ENCODE measurements at places on chromosomes 3 and 15.

DNA sequence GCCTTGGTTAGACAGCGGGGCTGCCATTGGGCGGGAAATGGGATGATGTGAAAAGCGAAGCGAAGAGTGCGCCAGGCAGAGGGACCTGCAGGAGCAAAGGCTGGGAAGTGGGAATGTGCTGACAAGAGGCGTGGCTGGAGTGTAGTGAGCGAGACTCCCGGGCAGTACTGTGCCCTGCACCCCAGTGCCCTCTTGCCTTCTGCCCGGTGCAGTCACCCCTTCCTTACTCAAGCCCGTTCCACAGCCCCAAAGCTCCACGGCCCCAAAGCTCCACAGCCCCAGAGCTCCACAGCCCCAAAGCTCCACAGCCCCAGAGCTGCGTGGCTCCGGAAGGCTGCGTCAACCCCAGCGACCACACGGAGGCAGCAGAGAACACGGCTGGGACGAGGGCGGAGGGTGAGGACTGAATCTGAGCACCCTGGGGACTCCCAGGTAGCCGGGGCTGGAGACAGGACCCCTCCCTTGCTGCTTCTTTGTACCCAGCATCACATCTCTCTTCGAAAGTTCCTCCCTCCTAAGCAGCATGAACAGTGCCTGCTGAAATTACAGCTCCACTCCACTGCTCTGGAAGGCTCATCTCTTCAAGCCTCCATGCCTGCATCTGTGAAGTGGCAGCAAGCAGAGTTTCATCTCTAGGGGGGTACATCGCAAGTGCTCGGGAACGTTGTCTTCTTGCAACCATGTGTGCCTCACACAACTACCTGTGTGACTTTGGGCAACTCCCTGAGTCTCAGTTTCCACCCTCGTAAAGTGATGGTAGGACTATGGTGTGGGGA is 108.9 kb downstream of the FBLN2 start:
- H3K27me3 ChIP-seq = peaks cover 37% of the 10 kb centered on the region
- H3K4me3 ChIP-seq = peak overlapping the region; percentile 18
- no peaks in the 10 kb centered on the region for H3K36me3 ChIP-seq
- no peak overlapping the region for H3K27ac ChIP-seq
- peaks cover 12% of the 10 kb centered on the region for H3K4me1 ChIP-seq
- DNase-seq = peak; percentile 80

DNA sequence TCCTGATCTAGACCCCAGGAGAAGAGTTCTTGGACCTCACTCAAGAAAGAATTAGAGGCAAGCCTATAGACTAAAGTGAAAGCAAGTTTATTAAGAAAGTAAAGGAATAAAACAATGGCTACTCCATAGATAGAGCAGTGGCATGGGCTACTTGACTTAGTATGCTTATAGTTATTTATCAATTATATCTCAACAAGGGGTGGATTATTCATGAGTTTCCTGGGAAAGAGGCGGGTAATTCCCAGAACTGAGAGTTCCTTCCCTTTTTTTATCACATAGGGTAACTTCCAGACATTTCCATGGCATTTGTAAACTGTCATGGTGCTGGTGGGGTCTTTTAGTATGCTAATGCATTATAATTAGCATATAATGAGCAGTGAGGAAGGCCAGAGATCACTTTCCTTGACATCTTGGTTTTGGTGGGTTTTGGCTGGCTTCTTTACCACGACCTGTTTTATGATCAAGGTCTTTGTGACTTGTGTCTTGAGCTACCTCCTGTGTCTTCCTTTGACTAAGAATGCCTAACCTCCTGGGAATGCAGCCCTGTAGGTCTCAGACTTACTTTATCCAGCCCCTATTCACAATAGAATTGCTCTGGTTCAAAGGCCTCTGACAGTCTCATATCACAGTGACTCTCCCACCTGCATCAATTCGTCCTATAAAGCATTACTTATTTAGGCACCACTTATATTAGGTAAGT is 35.3 kb upstream of the PLSCR2 start:
- no peak overlapping the region for H3K4me3 ChIP-seq
- no peaks in the 10 kb centered on the region for H3K36me3 ChIP-seq
- peaks cover 29% of the 10 kb centered on the region for H3K4me1 ChIP-seq
- no peak overlapping the region for H3K27ac ChIP-seq

- H3K4me3 ChIP-seq = no peak overlapping the region
- H3K36me3 ChIP-seq = no peaks in the 10 kb centered on the region
- H3K4me1 ChIP-seq = no peaks in the 10 kb centered on the region
Measured at GRCh38 chr15:79644091-79644490, 212.0 kb downstream of the MINAR1 start.

DNA sequence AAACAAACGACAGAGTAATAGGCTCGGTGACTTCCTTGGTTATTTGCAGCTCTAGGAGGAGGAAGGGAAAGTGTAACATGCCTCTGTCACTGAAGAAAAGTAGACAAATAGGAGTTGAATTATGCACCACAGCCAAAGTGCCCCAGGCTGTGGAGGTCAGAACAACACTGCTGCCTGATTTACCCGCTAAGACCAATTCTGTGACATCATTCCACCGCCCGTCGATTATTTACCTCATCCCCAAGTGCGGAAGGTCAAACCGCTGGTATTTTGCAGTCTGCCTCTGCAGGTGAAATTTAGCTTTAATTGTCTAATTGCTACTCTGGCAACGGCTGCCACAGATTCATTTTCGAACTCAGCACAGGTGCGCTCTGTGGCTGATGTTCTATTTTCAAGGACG is 106.3 kb upstream of the PRICKLE2 start:
- no peak for DNase-seq
- H3K36me3 ChIP-seq = peaks cover 5% of the 10 kb centered on the region
- H3K27ac ChIP-seq = peak overlapping the region; percentile 44
- H3K27me3 ChIP-seq = peaks cover 5% of the 10 kb centered on the region

DNA sequence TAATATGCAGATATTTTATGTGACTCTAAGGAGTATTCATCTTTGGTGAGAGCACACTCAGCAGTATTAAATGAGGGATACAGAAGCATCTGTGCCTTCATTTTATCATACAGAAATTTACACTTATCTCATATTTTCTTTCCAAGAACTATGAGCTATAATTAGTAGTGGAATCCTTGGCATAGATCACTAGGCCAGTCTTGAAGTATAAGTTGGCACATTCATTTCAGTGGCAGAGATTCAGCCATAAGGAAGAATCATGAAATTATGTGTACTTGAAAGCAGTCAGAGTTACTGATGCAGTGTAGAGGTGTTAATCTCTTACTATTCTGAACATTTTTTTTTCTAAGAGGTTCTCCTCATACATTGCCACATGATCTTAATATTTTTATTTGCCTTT is 393.6 kb upstream of the GOLIM4 start:
- H3K27ac ChIP-seq = no peak overlapping the region
- no peaks in the 10 kb centered on the region for H3K27me3 ChIP-seq
- peaks cover 7% of the 10 kb centered on the region for H3K4me1 ChIP-seq
- no peak for DNase-seq

DNA sequence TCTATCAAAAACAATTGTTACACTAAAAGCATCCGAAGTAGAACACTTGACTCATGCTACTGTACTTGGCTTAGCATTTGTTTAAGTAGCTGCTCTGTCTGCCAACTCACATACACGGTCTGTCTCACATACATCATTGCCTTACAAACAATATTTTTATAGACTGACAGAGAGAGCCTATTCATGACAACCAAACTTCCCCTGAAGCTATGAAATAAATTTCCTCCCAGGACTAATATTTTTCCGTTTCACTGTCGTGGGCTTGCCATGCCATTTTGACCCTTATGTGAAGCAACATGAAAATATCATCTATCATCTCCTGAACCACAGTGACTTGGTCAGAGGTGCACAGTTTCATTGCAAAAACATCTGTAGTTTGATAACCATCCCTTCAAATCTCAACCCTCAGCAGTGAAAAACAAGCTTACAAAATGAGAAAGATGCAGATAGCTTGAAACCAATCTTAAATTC is 66.5 kb upstream of the PYGO1 start:
- no peak overlapping the region for H3K27ac ChIP-seq
- peaks cover 46% of the 10 kb centered on the region for H3K4me1 ChIP-seq
- no peak for DNase-seq
- no peak overlapping the region for H3K4me3 ChIP-seq

GRCh38 chr3:195748661-195749060 is 27.9 kb downstream of the MUC20 start:
- DNase-seq = no peak
- H3K36me3 ChIP-seq = no peaks in the 10 kb centered on the region
- no peak overlapping the region for H3K4me3 ChIP-seq
- H3K27me3 ChIP-seq = peaks cover 29% of the 10 kb centered on the region

GRCh38 chr3:126114443-126115386 is 30.8 kb upstream of the SLC41A3 start:
- peak; percentile 52 for DNase-seq
- H3K27me3 ChIP-seq = no peaks in the 10 kb centered on the region
- no peak overlapping the region for H3K4me3 ChIP-seq
- H3K27ac ChIP-seq = no peak overlapping the region
- no peaks in the 10 kb centered on the region for H3K4me1 ChIP-seq

DNA sequence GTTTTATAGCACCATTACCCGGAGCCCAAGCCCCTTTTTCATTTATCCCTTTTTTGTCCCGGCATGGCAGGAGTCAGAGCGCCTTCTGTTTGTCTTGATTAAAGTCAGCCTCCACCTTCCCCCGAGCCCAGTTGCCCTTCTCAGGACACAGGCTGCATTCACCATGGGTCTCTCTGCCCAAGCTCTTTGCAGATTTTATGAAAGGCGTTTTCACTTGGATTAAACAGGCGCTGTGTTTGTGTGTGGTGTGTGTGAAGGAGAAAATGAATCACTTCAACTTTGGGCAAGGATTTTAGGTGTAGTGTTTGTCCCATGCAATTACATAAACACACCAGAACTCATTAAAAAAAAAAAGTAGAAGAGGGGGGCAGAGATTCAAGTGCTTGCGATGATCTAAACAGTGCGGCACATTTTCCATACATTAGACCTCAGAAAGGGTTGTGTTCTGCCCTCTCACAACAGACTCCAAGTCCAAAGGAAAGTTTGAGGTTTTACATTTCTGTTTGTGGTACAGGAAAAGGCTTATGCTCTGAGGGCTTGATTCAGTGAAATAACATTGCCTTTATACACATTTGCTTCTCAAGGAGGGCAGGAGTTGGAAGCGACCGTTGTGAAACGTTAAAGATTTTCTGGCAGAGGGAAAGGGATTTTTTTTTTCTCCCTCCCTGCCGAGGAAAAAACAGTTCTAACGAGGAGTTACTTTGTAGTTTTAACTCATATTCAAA is 14.5 kb upstream of the IL16 start:
- peaks cover 46% of the 10 kb centered on the region for H3K27me3 ChIP-seq
- no peak for DNase-seq
- H3K27ac ChIP-seq = no peak overlapping the region
- peaks cover 11% of the 10 kb centered on the region for H3K4me1 ChIP-seq
- no peaks in the 10 kb centered on the region for H3K36me3 ChIP-seq
- no peak overlapping the region for H3K4me3 ChIP-seq

- H3K4me3 ChIP-seq = no peak overlapping the region
- no peak for DNase-seq
- H3K27me3 ChIP-seq = peaks cover 22% of the 10 kb centered on the region
- H3K4me1 ChIP-seq = peaks cover 11% of the 10 kb centered on the region
- no peaks in the 10 kb centered on the region for H3K36me3 ChIP-seq
- H3K27ac ChIP-seq = no peak overlapping the region
Measured at GRCh38 chr3:186663361-186664118, 2.3 kb upstream of the HRG start.

DNA sequence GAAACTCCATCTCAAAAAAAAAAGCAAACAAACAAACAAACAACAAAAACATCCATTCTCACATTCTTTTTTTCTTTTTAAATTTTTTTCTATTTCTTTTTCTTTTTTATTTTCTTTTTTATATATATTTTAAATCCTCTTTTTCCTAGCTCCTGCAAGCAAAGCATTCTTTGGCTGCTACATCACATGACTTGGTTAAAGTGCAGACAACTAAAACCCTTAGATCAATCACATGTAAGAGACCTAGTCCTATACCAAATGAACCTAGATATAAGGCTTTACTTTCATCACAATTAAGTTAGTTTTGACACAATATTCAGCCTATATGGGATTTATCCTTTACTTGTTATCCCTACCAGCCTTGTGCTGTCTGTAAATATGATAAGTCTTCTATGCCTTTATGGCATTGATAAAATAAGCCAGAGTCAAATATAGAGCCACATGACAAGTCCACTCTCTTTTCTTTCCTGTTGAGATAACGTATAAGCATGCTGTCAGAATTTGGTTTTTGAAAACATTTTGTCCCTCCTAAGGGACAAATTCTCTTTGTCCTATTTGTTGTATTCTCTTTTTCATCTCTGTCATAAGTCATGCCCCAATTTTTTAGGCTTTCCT is 11.3 kb downstream of the UBR1 start:
- H3K27ac ChIP-seq = no peak overlapping the region
- no peak overlapping the region for H3K4me3 ChIP-seq
- peaks cover 30% of the 10 kb centered on the region for H3K36me3 ChIP-seq
- no peaks in the 10 kb centered on the region for H3K27me3 ChIP-seq
- peaks cover 19% of the 10 kb centered on the region for H3K4me1 ChIP-seq

GRCh38 chr3:159584421-159584820 is 404.2 kb upstream of the IL12A start:
- peaks cover 5% of the 10 kb centered on the region for H3K4me1 ChIP-seq
- no peak for DNase-seq
- no peak overlapping the region for H3K4me3 ChIP-seq
- H3K27me3 ChIP-seq = peaks cover 4% of the 10 kb centered on the region
- no peaks in the 10 kb centered on the region for H3K36me3 ChIP-seq

DNA sequence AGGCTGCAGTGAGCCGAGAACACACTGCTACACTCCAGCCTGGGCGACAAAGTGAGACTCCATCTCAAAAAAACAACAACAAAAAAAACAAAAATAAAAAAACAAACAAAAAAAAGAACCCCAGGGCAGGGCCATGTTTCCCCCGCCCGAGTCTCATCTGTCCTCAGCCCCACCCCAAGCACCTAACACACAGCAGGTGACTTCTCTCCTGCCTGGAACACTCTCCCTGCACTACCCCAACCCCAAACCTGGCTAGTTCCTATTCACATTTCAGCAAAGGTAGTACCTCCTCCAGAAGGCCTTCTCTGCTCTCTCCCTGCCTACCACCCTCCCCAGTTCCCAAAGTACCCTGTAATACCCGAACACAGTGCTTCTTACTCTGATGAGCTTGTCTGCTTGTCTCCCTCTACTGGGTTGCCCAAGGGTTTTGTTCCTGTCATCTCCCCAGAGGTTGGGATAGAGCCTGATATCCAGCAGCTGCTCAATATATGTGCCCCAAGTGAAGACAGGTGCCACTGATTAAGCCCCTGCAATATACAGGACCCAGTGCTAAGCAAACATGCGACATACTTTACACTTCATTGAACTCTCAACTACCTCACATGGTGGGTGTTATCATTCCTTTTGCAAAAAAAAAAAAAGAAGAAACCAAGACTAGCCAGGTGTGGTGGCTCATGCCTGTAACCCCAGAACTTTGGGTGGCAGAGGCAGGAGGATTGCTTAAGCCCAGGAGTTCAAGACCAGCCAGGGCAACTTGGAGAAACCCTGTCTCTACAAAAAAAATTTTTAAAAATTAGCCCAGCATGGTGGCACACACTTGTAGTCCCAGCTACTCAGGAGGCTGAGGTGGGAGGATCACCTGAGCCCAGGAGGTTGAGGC is 103.6 kb downstream of the DAPK2 start:
- H3K4me1 ChIP-seq = peaks cover 17% of the 10 kb centered on the region
- H3K27me3 ChIP-seq = no peaks in the 10 kb centered on the region
- H3K4me3 ChIP-seq = no peak overlapping the region
- H3K27ac ChIP-seq = no peak overlapping the region
- no peaks in the 10 kb centered on the region for H3K36me3 ChIP-seq

- H3K4me1 ChIP-seq = peaks cover 4% of the 10 kb centered on the region
- H3K27ac ChIP-seq = no peak overlapping the region
- H3K36me3 ChIP-seq = no peaks in the 10 kb centered on the region
Measured at GRCh38 chr3:103218146-103218545, 783.3 kb downstream of the ZPLD1 start.

All from type B pancreatic cell (in vitro differentiated cells).